Muscle of arm (tissue), 14 donors: ENCODE measurements at places on chromosomes 12 and 14. TPM values are rescaled to one million over a fixed set of nuclear protein-coding genes. Genes with fewer than 3 reads are reported as not detected.
A peak's percentile ranks its signal among the peaks of the same experiment; 100 is the strongest.

MSI1 gene
- polyA plus RNA-seq = 3.8 TPM

DNA sequence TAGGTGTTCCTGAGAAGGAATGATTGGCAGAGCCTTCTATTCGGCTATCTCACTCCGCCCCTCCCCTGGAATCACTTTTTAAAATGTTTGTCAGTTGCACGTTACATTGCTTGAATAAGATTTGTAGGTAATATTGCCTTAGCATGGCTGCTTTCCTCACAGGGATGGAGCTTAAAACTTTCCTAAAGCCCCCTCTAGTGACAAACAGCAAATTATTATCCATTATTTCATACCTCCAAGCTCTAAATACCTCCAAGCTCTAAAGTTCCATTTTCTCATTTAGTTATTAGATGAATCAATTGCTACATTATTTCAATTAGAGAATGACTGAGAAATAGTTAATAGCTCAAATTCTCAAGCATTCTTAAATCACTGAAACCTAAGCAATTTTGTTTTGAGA is 5.1 kb upstream of the SPATA7 start:
- DNase-seq = peak; percentile 9

SERPINA12 gene
- polyA plus RNA-seq = not detected

DNA sequence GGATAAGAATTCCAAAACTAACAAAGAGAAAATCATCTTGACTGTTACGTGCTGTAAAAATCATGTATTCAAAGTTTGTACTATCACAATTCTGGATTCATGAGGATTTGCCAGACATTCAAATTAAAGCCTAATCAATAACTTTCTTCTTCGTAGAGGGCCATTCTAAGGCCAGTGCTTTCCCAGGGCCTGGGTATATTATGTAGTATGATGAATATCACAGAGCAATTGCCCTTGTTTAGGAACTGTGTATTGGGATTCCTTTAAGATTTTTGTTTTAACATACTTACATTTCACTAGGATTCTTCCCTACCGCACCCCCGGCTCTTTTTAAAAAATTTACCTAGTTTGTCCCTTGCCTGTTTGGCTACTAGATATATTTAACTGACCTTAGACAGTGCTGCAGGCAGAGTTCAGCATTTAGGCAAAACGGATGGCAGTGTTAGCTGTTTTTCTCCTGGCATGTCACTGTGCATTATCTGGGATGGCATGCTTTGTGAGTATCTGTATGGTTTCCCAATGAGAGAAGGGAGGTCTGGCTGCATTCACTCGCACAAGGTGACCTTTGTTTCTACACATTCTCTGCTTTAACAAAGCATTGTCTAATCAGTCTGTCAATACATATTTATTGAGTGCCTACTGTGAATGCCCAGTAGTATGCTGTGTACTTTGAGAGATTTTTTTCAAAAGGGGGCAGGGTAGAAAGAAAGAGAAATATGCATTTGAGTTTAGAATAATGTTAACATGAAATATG is 63.3 kb downstream of the ERC1 start:
- DNase-seq = no peak
